ENCODE measurements at places on chromosomes 7 and 10.
A peak's percentile ranks its signal among the peaks of the same experiment; 100 is the strongest.

GRCh38 chr10:129756912-129757901 is 206.9 kb downstream of the EBF3 start:
- peak; percentile 61 for DNase-seq

DNA sequence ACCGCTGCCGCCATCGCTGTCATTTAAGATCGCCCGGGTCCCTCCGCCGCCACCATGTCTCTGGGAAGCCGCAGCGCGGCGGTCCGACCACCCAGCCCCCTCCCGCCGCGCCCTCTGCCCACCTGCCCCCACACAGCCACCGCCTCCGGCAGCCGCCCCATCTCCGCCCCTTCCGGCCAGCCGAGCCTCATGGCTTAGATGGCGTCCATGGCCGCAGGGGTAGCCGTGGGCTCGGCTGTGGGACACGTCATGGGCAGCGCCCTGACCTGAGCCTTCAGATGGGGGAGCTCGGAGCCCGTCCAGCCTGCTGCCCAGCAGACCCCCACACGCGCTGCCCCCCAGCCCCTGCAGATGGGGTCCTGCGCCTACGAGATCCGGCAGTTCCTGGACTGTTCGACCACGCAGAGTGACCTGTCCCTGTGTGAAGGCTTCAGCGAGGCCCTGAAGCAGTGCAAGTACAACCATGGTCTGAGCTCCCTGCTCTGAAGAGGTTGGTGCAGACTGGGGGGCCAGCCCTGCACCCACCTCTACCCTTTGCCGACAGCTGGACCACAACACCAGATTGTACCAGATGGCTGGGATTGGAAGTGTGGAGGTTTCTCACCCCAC is 38.0 kb upstream of the TARP start:
- DNase-seq = no peak

GRCh38 chr7:69825113-69825972 is 227.1 kb downstream of the AUTS2 start:
- DNase-seq = no peak

GRCh38 chr10:29802171-29802570 is 167.4 kb upstream of the SVIL start:
- no peak for DNase-seq

DNA sequence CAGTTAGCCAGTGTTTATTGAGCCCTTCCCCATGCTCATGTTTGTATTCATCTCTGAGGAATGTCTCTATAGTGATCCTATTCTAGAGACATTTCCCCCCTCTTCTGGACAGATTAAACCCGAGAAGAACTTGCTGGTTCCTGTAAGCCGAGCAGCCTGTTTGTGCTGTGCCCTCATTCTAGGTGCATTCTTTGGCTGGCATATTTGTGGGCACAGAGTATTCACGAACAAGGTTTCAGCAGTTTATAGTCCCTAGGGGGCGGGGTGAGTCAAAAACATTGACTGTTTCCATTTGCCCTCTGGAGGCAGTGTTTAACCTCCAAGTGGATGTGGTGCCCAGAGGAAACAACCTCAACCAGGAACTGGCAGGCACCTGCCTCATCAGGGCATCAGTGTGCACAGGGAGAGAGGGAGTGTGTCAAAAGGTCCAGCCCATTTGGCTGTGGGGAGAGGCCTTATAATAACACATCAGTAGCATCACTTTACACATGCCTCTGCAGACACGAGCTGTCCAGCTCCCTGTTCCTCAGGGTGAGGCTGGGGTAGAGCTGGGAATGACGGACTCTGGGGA is 273.3 kb upstream of the LRGUK start:
- no peak for DNase-seq
